ENCODE measurements at places on chromosomes 12 and 14. TPM values are rescaled to one million over a fixed set of nuclear protein-coding genes. Genes with fewer than 3 reads are reported as not detected.

DNA sequence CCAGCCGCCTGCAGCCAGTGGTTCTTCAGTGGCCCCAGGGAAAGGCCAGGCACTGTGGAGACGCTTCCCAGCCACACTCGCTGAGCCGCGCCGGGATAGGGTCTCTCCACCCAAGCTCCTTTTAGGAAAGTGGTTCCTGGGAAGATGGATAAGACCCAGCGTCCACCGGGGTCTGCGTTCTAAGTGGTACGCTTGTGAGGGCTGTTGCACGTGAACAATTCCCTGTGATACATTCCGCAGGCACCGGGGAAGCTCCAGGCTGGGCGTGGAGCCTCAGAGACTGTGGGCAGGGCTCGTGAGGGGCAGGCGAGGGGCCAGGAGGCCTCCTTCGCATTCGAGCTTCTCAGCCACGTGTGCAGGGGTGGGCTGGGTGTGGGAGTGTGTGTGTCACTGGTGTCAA, 48.4 kb downstream of the GALNT9 start:
- no peaks in the 10 kb centered on the region for H3K36me3 ChIP-seq
- H3K27me3 ChIP-seq: no peaks in the 10 kb centered on the region
- H3K4me1 ChIP-seq: no peaks in the 10 kb centered on the region
- H3K4me3 ChIP-seq: no peak overlapping the region
- DNase-seq: no peak

- DNase-seq: no peak
- no peak overlapping the region for H3K27ac ChIP-seq
- H3K4me3 ChIP-seq: no peak overlapping the region
- H3K36me3 ChIP-seq: no peaks in the 10 kb centered on the region
- no peaks in the 10 kb centered on the region for H3K27me3 ChIP-seq
These were observed 1498.5 kb upstream of the TMEM132C start for GRCh38 chr12:126768517-126768916.

DNA sequence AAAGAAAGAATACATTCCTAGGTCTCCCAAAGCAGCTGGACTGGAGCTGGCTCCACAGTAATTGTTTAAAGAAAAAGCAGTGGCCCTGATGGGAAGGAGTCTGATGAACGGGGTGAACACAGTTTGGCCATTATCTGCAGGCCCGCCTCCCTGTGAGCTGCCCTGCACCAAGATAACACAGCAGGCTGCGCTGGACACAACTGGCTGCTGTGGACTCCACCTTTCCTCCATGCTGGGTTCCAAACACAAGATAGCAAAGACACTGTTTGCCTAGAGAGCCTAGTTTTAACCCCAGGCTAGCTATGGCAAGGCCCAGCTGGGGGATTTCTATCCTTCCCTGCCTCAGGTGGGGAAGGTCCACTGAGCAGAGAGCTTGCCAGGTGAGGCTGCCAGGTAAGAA, 34.6 kb downstream of the ZFP36L1 start:
- no peak for DNase-seq
- H3K4me3 ChIP-seq: no peak overlapping the region
- no peaks in the 10 kb centered on the region for H3K36me3 ChIP-seq
- peaks cover 9% of the 10 kb centered on the region for H3K4me1 ChIP-seq

The SERPINA10 gene
- total RNA-seq: not detected

GRCh38 chr12:388541-389141, 479 bp downstream of the KDM5A start:
- peaks cover 21% of the 10 kb centered on the region for H3K4me1 ChIP-seq
- H3K36me3 ChIP-seq: peaks cover 22% of the 10 kb centered on the region
- H3K4me3 ChIP-seq: peak overlapping the region; percentile 97
- no peaks in the 10 kb centered on the region for H3K27me3 ChIP-seq
- H3K27ac ChIP-seq: peak overlapping the region; percentile 98

DNA sequence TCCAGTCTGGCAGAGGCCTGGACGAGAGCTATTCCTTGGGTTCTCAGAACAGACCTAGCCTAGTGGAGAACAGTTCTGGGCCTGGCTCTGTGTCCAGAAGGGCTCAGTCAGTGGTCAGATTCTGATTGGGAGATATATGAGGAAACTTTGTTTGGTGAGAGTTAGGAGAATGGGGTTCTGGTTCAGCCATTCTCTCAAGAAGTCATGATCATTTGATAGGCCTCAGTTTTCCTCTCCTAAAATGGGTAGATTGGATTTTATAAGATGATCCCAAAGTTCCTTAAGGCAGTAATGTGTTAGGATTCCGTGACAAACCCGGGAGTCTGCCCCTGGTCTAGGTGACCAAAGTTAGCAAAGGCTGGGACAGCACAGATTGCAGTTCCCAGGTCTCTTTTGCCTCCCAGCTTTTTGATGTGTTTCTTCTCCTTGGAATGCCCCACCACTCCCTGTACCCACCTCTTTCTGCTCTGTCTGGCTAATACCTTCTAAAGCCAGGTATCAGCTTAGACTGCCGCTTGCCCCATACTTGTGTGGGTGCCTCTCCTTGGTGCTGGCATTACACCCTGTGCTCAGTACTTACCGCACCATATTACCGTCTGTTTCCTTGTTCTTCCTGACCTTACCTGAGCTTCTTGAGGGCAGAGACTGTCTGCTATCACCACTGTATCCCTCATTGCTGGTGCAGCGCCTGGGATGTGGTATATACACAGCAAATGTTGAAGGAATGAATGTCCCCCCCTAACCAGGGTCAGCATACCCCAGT, 25.5 kb downstream of the SUSD6 start:
- peaks cover 11% of the 10 kb centered on the region for H3K4me1 ChIP-seq
- no peak overlapping the region for H3K4me3 ChIP-seq
- H3K27ac ChIP-seq: no peak overlapping the region
- no peaks in the 10 kb centered on the region for H3K27me3 ChIP-seq

- peak overlapping the region; percentile 20 for H3K27ac ChIP-seq
- peaks cover 37% of the 10 kb centered on the region for H3K4me1 ChIP-seq
- peaks cover 6% of the 10 kb centered on the region for H3K36me3 ChIP-seq
- H3K27me3 ChIP-seq: no peaks in the 10 kb centered on the region
- no peak for DNase-seq
These were observed 29.8 kb upstream of the SELPLG start for GRCh38 chr12:108663324-108664015.

The SPSB2 gene
- 10.8 TPM for total RNA-seq

- no peaks in the 10 kb centered on the region for H3K27me3 ChIP-seq
- H3K4me1 ChIP-seq: no peaks in the 10 kb centered on the region
- H3K4me3 ChIP-seq: no peak overlapping the region
- no peak for DNase-seq
- H3K36me3 ChIP-seq: no peaks in the 10 kb centered on the region
These were observed 52.0 kb downstream of the PEX5 start for GRCh38 chr12:7241404-7242005.

GRCh38 chr12:8052679-8053078, 13.5 kb downstream of the C3AR1 start:
- H3K27ac ChIP-seq: no peak overlapping the region
- no peak for DNase-seq
- peaks cover 35% of the 10 kb centered on the region for H3K36me3 ChIP-seq
- no peaks in the 10 kb centered on the region for H3K4me1 ChIP-seq
- H3K27me3 ChIP-seq: no peaks in the 10 kb centered on the region

The DHRS4 gene
- total RNA-seq: 11.4 TPM

DNA sequence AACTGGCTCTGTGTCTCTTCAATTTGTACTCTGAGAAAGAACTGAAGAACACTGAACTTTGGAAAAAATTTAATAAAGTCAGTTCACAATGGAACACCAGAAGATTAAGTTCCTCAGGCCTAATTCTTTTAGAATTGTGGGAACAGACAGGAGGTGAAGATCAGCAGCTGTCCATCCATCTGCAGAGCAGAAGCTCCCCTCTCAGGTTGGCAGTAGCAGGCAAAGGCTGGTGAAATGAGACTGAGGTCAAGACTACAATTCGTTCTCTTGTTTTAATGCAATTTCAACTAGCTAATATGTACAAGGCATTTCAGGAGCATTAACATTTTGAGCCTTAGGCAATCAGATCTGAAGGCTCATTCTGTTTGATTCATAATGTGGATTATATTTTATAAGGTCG, 10.3 kb upstream of the TRHDE start:
- H3K27ac ChIP-seq: no peak overlapping the region
- H3K4me1 ChIP-seq: peaks cover 17% of the 10 kb centered on the region
- H3K4me3 ChIP-seq: no peak overlapping the region
- H3K27me3 ChIP-seq: no peaks in the 10 kb centered on the region
- H3K36me3 ChIP-seq: no peaks in the 10 kb centered on the region

- H3K4me1 ChIP-seq: no peaks in the 10 kb centered on the region
- H3K36me3 ChIP-seq: no peaks in the 10 kb centered on the region
- H3K27me3 ChIP-seq: peaks cover 54% of the 10 kb centered on the region
- H3K27ac ChIP-seq: no peak overlapping the region
- peak; percentile 60 for DNase-seq
These were observed 6.0 kb downstream of the SIX6 start for GRCh38 chr14:60514741-60515491.

DNA sequence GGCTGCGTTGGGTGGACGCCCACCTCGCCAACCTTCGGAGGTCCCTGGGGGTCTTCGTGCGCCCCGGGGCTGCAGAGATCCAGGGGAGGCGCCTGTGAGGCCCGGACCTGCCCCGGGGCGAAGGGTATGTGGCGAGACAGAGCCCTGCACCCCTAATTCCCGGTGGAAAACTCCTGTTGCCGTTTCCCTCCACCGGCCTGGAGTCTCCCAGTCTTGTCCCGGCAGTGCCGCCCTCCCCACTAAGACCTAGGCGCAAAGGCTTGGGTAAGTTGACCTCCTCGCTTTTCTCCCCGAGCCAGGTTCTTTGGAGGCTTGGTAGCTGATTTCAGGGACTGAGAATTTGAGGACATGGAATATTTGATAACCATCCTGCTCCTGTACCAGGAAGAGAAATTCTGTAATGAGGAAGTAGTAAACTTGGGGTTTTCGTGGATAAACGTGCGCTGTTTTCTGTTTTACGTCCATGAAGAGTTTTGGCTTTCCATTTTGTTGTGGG, 530 bp downstream of the APAF1 start:
- H3K4me3 ChIP-seq: peak overlapping the region; percentile 85
- DNase-seq: peak; percentile 31
- H3K36me3 ChIP-seq: peaks cover 25% of the 10 kb centered on the region
- no peaks in the 10 kb centered on the region for H3K27me3 ChIP-seq
- H3K4me1 ChIP-seq: peaks cover 10% of the 10 kb centered on the region
- H3K27ac ChIP-seq: peak overlapping the region; percentile 88

GRCh38 chr14:105388110-105388951, 10.0 kb upstream of the TEX22 start:
- H3K4me3 ChIP-seq: no peak overlapping the region
- DNase-seq: no peak
- H3K27ac ChIP-seq: no peak overlapping the region

- H3K4me1 ChIP-seq: peaks cover 16% of the 10 kb centered on the region
- DNase-seq: no peak
- peak overlapping the region; percentile 87 for H3K4me3 ChIP-seq
- H3K27ac ChIP-seq: peak overlapping the region; percentile 98
- H3K36me3 ChIP-seq: peaks cover 11% of the 10 kb centered on the region
These were observed 1.2 kb upstream of the HECTD1 start for GRCh38 chr14:31208546-31209424.

- H3K36me3 ChIP-seq: no peaks in the 10 kb centered on the region
- no peak for DNase-seq
- H3K4me1 ChIP-seq: no peaks in the 10 kb centered on the region
- no peaks in the 10 kb centered on the region for H3K27me3 ChIP-seq
These were observed 191.1 kb downstream of the TMX1 start for GRCh38 chr14:51431033-51431709.

- H3K27me3 ChIP-seq: no peaks in the 10 kb centered on the region
- DNase-seq: no peak
- H3K4me1 ChIP-seq: peaks cover 8% of the 10 kb centered on the region
- H3K27ac ChIP-seq: no peak overlapping the region
- no peaks in the 10 kb centered on the region for H3K36me3 ChIP-seq
These were observed 14.3 kb downstream of the B4GALNT3 start for GRCh38 chr12:473863-474577.

The SYNDIG1L gene
- not detected for total RNA-seq

- H3K27ac ChIP-seq: no peak overlapping the region
- no peaks in the 10 kb centered on the region for H3K4me1 ChIP-seq
- H3K4me3 ChIP-seq: no peak overlapping the region
- no peaks in the 10 kb centered on the region for H3K36me3 ChIP-seq
These were observed 272.8 kb upstream of the GARIN2 start for GRCh38 chr14:66916421-66916820.

The CAND1 gene
- total RNA-seq: 196 TPM

The NELL2 gene
- total RNA-seq: 596 TPM

GRCh38 chr12:131131077-131131807, 177.5 kb downstream of the ADGRD1 start:
- no peaks in the 10 kb centered on the region for H3K36me3 ChIP-seq
- no peak overlapping the region for H3K27ac ChIP-seq
- no peak overlapping the region for H3K4me3 ChIP-seq

DNA sequence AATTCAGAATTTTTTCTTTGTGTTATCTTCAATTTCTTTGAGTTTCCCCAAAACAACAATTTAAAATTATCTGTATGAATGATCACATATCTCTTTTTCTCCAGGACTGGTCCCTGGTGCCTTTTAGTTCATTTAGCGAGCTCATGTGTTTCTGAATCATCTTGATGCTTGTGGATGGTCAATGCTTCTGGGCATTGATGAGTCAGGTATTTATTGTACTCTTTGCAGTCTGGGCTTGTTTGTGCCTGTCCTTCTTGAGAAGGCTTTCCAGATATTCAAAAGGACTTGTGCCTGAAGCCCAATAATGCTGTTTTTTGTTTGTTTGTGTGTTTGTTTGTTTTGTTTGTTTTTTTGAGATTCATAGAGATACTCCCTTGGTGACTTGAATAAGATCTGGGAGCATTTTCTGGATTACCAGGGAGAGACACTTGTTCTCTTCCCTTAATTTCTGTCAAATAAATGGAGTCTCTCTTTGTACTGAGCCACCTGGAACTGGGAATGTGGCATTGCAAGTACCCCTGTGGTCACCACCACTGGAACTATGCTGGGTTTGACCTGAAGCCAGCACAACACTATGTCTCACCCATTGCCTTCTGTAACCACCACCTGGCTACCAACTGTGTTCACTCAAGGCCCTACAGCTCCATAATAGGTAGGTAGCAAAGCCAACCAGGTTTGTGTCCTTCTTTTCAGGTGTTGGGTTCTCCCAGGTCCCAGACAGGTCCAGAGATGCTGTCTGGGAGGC, 56.3 kb downstream of the SLC6A15 start:
- H3K27me3 ChIP-seq: no peaks in the 10 kb centered on the region
- H3K4me3 ChIP-seq: no peak overlapping the region
- no peak for DNase-seq
- no peak overlapping the region for H3K27ac ChIP-seq

The PLCZ1 gene
- not detected for total RNA-seq

DNA sequence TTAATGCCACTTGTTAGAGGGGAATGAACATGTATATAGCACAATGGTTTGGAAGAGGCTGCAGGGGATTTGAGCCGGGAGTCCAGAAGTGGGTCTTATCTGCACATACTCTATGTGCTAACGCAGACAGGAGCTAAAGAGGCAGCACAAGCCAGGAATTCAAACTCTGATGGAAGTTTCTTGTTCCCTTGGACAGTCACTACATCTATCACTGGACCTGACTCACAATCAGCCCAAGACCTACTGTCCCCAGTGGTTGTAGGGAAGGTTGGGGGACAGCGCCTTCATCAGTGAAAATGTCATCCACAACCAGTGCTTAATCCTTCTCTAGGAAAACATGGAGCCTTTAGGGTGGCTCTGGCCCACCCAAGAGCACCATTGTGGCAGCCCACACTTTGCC, 107.8 kb downstream of the GCH1 start:
- H3K27me3 ChIP-seq: no peaks in the 10 kb centered on the region
- no peaks in the 10 kb centered on the region for H3K4me1 ChIP-seq

GRCh38 chr14:30211326-30211725, 283.7 kb upstream of the PRKD1 start:
- H3K27ac ChIP-seq: no peak overlapping the region
- H3K4me1 ChIP-seq: no peaks in the 10 kb centered on the region
- no peaks in the 10 kb centered on the region for H3K27me3 ChIP-seq
- no peaks in the 10 kb centered on the region for H3K36me3 ChIP-seq
- no peak for DNase-seq

The KRT6C gene
- not detected for total RNA-seq

GRCh38 chr12:119666900-119667576, 895 bp upstream of the PRKAB1 start:
- no peak for DNase-seq
- no peaks in the 10 kb centered on the region for H3K27me3 ChIP-seq
- H3K4me3 ChIP-seq: peak overlapping the region; percentile 88
- peaks cover 9% of the 10 kb centered on the region for H3K4me1 ChIP-seq
- no peak overlapping the region for H3K27ac ChIP-seq

Measured in A673 (cell line).